Fibroblast of skin of scalp (primary cell): ENCODE measurements at places on chromosomes 4 and X.
A peak's percentile ranks its signal among the peaks of the same experiment; 100 is the strongest.

GRCh38 chrX:52852110-52852860, 15.6 kb downstream of the XAGE3 start:
- peak; percentile 53 for DNase-seq

DNA sequence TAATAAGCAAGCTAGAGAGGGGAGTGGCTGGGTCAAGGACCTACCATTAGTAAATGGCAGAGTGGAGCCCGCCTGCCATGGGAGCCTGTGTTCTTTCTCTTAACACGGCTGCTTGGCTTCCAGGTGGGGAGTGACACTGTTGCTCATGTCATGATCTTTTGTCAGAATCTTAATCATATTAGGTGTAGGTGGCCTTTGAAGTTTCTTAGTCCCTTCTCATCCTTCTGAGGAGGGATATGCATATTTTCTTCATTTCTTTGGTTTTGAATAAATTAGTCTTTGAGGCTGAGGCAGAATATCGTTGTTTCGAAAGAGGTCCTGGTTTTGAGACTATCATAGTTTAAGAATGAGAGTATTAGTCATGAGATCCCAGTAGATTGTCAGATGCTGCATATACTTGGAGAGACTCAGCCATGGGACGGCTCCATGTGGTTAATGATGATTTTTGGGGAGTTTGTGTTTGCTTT, 28.9 kb downstream of the SNX25 start:
- DNase-seq, result peak; percentile 67

DNA sequence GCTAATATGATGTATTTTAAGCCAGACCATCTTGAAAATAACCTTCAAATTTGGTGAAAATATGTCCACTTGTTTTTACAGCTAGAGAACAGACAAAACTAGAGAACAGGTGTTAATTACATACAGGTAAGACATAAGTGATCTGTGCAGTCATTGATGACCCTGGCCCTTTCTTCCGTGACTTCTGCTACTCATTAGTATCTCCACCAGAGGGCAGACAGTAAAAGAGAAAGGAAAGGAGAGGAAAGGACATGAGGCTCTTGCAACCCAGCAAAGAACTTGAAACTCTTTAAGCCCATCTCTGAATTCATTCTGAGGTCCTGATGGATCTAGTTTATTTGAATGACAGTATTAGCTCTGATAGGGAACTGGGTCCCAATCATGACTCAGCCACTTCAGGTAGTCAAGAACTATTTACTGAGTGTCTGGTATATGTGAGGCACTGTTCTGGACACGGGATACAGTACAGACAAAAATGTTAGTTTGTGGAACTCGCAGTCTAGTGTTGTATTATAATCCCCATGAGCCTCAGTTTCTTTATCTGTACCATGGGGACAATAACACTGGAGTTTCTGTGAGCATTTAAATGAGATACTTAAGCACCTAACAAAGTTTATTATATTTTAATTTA, 121.0 kb upstream of the TEX13D start:
- peak; percentile 32 for DNase-seq

- DNase-seq, result peak; percentile 1
Observed at GRCh38 chr4:36446275-36446674, 164.9 kb downstream of the DTHD1 start.

GRCh38 chr4:13364653-13365052, 119.5 kb downstream of the RAB28 start:
- no peak for DNase-seq

DNA sequence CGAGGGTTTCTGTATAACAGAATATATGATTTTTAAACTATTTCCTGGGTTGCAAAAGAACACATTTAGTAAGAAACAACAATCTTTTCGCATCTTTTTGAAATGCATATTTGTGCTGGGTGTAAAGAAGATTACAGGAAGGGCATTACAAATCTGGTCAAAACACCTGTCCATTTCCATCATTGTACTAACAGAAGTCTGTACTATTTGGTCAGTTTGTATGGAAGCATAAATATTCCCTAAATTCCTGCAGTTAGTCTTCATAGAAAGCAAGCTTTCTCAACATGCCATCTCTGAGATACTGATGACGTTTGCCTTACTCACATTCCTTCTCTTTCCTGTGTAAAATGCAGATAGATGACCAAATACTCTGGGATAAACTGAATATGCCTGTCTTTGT, 203.3 kb downstream of the NWD2 start:
- no peak for DNase-seq

GRCh38 chrX:136608295-136608933, 39.5 kb upstream of the CD40LG start:
- DNase-seq, result peak; percentile 4

- DNase-seq, result peak; percentile 4
Observed at GRCh38 chrX:119605464-119606279, 552 bp downstream of the NKRF start.

DNA sequence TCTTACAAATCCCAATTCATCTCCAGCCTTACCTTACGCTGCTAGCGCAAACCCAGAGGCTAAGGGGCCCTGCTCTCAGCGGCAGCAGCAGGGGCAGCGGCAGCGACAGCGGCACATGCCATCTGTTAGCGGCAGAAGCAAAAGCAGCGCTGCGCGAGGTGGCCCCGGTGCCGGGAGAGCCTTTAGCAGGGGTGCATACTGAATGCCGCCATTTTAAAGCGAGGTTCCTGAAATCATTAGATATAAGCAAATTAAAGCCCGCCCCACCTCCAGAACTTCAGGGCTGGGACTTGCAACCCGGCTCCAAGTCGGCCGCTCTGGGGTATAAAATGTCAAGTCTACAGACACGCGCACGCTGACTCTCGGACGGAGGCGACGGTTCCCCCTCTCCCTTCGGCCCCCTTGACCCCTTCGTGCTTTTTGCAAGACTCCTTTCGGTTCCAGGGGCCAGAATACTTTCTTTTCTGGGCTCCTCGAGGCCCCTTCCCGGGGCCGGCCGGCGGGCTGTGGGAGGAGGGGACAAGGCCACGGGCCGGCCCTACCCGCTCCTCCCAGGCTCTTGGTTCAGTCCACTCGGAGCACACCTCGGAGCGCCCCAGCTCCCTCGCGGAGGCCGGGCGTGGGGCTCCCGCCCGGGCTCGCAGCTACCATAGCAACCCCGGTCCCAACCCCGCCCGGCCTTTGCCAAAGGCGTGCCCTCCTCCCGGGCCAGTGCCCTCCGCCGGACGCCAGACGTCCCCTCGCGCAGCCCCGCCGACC, at the start of gene MBNL3:
MBNL3 (minus strand) TSS at position 220 of the 759 bp plus-strand sequence. CDS start 49,427 bp downstream, outside the sequence.
- peak; percentile 42 for DNase-seq

DNA sequence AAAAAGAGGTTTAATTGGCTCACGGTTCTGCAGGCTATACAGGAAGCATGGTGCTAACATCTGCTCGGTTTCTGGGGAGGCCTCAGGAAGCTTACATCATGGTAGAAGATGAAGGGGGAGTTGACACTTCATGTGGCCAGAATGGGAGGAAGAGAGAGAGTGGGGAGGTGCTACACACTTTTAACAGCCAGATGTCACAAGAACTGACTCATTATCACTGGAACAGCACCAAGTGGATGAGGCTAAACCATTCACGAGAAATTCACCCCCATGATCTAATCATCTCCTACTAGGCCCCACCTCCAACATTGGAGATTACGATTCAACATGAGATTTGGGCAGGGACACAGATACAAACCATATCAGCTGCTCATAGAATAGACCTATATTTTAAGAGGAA, 255.8 kb downstream of the OPHN1 start:
- DNase-seq, result peak; percentile 20

GRCh38 chr4:67037504-67038227, 507.6 kb downstream of the CENPC start:
- DNase-seq, result no peak

DNA sequence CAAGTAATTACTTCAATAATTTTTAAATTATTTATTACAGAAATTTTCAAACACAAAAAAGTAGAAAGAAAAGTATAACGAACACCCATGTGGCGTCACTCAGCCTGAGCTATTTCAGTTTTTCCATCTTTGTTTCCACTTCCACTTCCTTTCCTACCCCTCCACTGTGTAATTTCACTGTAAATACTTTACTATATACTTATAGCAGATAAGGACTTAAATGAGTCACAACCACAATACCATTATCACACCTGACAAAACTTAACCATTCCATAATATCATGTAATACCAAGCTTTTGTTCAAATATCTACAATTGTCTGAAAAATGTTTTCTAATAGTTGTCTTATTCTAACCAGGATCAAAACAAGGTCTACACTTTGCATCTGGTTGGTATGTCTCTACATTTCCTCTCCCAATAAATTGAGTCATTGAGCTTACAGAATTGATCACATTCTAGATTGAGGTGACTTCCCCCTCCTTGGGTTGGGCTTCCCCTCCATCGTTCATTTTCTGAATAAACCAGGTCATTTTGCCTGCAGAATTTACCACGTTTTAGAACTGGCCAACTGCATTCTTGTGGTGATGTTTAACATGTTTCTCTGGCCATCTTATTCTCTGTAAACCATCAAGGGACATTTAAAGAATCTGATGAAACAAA, 48.7 kb downstream of the ATP10D start:
- DNase-seq, result no peak

DNA sequence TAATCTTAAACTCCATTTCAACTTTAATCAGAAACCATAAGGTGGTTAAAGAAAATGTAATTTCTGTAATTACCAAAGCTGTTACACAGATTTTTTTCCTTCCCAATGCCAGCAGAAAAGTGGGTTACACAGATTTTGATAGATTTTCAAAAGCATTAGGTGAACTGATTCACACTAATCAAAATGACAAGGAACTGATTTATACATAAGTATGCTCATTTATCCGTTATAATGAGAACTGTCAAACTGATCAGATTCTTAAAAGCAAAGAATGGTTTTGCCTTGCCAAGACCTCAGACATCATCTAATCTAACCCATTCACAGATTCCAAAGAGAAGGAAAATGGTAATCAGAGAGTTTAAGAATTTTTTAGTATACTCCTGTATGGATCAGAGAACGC, 5.2 kb downstream of the UGDH start:
- no peak for DNase-seq

- no peak for DNase-seq
Observed at GRCh38 chrX:40327085-40327484, 229.3 kb upstream of the BCOR start.

- DNase-seq, result no peak
Observed at GRCh38 chr4:113065629-113066028, 16.2 kb downstream of the ANK2 start.

DNA sequence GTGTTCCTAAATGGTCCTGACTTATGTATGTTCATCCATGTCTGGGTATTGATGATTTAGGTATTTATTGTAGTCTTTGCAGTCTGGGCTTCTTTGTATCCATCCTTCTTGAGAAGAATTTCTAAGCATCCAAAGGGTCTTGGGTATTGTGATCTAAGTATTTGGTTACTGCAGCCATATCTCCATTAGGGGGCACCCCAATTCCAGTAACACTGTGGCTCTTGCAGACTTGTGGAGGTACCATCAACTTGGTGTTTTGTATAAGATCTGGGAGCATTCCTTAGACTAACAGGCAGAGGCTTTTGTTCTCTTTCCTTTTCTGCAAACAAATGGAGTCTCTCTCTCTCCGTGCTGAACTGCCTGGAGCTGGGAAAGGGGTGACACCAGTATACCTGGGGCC, 113.7 kb upstream of the NEXMIF start:
- DNase-seq, result peak; percentile 4

DNA sequence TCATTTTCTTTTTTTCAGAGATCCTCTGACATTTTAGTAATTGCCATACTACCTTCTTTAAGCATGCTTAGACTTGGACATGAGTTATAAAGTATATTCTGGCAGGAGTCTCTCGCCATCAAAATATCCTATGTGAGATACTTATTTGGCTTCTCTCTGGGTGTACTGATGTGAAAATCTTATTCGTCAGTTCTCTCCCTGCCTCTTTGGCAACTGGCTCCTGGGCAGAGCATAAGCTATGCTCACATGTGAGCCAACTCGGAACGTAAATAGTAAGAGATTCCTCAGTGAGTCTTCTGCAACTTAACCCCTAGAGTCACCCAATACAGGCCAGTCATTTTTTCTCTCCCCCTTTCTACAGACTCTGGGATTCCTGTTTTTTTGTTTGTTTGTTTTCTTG, 91.6 kb downstream of the MAGEB17 start:
- DNase-seq, result no peak

- DNase-seq, result peak; percentile 29
Observed at GRCh38 chr4:20172070-20172760, 79.5 kb upstream of the SLIT2 start.

DNA sequence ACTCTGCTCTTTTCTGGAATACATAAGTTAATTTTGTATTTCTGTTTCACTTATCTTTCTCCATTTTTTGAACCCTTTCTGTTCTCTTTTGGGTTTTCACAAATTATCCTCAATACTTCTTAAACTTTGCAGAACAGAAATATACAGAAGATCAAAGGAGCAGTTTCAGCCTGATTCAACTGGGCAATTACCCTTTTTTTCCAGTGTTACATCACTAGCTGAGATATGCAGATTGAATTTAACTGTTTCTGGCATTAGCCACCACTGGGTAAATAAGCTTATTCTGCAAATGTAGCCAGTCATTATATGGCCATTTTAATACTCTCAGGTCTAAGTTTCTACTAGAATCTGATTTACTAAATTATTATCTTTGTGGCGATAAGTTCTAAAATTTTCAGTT, 66.9 kb upstream of the GRID2 start:
- DNase-seq, result peak; percentile 61

DNA sequence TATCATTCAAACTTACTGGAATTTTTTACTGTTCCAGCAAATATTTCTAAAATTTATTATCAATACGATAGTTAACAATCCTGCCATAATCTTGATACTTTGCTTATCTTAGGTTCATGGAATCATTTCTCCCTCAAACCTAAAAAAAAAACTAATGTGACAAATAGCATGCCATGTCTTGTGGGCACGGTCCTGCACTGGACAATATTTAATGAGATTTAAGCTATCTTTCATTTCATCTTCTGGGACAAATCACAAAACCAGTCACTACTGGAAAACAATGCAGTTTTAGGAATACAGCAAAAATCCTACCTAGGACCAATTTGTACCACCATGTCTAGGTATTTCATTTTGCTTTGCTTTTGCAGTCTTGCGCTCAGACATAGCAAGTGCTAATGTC, 93.7 kb downstream of the FRYL start:
- no peak for DNase-seq

DNA sequence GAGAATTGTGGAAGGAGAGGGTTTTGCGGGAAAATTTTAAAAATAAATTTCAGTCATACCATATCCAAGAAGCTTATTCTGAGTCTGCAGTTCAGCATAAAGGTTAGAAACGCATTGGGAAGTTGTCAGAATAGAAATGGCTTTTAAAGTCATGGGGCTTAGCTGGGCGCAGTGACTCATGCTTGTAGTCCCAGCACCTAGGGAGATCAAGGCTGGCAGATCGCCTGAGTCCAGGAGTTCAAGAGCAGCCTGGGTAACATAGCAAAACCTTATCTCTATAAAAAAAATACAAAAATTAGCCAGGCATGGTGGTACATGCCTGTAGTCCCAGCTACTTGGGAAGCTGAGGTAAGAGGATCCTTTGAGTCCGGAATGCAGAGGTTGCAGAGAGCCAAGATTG, 3.9 kb upstream of the PLA2G12A start:
- no peak for DNase-seq

- peak; percentile 87 for DNase-seq
Observed at GRCh38 chr4:102815981-102816380, 11.4 kb downstream of the UBE2D3 start.

DNA sequence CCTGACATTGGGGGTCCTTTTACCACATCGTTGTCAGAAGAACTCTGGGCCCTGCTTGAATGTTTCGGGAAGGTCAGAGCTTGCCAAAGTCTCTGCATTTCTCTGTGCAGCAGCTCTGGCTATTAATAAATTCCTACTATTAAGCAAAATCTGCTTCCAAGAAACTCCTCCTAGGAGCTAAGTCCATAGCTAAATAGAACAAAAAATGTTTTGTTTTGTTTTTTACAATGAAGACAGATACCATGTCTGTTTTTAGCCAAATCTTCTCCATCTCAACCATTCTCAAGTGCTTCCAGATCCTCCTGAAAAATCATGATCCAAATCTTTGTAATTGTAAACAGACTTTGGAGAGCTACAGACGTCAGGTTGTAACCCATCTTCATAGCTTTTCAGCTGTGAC, 161.6 kb downstream of the SPATA18 start:
- DNase-seq, result no peak
